ENCODE measurements at places on chromosomes 2 and 18.

DNA sequence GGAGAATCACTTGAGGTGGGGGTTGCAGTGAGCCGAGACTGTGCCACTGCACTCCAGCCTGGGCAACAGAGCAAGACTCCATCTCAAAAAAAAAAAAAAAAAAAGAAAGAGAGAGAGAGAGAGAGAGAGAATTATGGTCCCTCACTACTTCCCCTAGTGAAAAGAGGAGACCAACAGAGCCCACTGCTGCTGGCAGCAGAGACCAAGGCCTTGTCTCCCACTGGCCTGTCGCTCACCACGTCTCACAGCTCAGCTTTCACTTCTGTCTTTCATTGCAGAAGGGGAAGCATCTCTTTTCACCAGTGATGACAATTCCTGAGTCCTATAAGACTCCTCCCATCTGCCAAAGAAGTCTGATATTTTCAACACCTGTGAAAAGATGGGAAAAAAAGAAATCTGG, 81.3 kb downstream of the CLHC1 start:
- no peak for DNase-seq

DNA sequence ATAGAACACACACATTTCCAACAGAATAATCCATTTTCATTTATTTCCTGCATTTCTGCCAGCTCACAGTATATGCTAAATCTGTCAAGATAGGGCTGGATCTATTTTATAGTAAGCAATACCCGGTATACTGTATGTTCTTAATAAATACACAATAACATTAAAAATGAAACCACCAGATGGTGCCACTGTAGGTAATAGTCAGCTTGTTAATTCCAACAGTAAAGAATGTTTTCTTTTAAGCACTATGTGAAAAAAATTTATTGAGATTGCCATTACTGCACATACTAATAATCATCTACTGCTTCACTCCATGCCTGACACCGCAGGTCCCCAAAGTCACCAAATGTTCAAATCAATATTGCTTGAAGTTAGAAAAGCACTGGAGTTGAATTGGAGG, 131.5 kb upstream of the PGAP1 start:
- no peak for DNase-seq

- DNase-seq = no peak
Measured at GRCh38 chr2:161710131-161710915, 86.1 kb downstream of the SLC4A10 start.

- DNase-seq = no peak
Measured at GRCh38 chr2:74779587-74780135, 54.3 kb upstream of the HK2 start.

- DNase-seq = no peak
Measured at GRCh38 chr2:96895746-96896651, 26.1 kb upstream of the SEMA4C start.

GRCh38 chr2:29462293-29462692, 347.1 kb downstream of the CLIP4 start:
- no peak for DNase-seq

GRCh38 chr2:9750224-9751215, 92.8 kb upstream of the TAF1B start:
- DNase-seq = no peak

GRCh38 chr18:75858754-75859153, 431.3 kb upstream of the SMIM21 start:
- DNase-seq = no peak

DNA sequence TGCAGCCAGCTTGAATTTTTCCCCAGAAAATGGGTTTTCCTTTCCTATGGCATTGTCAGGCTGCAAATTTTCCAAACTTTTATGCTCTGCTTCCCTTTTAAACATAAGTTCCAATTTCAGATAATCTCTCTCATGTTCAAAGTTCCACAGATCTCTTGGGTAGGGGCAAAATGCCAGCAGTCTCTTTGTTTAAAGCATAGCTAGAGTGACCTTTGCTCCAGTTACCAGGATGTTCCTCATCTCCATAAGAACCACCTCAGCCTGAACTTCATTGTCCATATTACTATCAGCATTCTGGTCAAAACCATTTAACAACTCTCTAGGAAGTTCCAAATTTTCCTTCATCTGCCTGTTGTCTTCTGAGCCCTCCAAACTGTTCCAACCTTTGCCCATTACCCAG, 68.3 kb downstream of the SGPP2 start:
- DNase-seq = no peak

DNA sequence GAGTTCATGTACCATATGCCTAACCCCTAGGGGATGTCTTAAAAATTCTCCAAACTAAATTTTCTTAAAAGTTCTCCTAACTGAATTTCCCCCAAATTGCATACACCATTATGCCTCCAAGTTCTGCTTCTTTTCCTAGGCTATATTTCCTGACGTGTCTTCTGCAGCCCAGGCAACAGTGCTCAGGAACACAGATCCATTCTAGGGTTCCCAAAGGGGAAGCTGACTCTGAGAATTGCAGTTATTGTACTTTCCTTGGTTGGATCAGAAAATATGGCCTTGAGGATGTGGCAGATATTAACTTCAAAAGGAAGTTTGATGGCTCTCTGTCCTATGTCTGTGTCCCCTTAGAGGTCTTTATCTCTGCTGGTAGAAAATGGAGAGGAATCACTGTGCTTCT, 124.3 kb downstream of the TMEM17 start:
- no peak for DNase-seq

- DNase-seq = peak; percentile 60
Measured at GRCh38 chr2:9799011-9799596, 44.2 kb upstream of the TAF1B start.

DNA sequence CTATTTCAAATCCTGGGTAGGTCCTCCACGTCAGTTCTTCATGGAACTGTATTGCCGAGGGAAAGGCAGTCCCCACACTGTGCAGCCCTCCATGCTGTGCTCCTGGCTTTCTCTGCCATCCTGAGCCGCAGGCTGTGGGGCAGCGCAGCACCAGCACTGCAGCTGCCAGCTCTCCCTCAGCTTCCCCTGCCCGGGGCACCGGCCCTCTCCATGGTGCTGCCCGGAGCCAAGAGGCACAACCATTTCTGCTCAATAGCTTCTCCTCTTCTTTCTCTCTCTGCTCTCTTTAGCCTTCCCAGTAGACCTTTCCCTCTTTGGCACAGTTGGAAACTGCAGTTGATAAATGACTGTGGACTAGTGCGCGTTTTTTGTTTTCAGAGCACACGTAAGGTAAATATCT, 12.1 kb downstream of the ANKRD23 start:
- no peak for DNase-seq

- DNase-seq = no peak
Measured at GRCh38 chr2:191656391-191656790, 21.5 kb upstream of the NABP1 start.

GRCh38 chr18:3608488-3608887, 158.5 kb downstream of the TGIF1 start:
- no peak for DNase-seq

DNA sequence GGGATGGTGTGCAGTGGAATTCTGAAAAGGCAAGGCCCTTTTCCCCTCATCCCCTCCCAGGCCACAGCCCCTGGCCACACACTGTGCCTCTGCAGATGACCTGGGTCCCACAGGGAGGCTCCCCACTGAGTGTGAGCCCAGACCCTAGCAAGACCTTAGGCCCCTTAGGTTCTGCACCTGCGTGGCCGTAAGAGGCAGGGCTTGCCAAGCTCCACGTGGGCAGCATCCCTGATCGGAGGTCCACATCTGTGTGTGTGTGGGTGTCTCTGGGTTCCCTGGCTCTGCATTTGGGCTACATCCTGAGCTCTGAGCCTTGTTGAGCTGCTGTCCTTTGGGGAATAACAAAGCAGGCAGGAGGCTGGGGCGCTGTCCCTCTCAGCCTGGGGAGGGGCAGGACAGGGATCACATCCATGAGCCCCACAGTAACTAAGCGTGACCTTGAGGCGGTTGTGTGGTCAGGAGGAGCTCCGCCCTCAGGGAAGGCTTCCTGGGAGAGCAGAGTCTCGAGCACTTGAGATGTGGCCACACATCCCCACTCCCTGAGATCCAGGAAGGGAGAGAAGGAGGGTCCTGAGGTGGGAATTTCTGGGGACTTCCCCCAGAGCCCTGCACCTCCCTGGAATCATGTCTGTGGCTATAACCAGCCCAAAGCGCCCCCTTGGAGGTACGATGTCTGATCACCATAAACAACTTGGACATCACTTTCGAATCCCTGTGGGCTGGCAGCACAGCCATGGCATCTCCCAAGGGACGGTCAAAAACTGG, 84.8 kb downstream of the STPG4 start:
- no peak for DNase-seq

DNA sequence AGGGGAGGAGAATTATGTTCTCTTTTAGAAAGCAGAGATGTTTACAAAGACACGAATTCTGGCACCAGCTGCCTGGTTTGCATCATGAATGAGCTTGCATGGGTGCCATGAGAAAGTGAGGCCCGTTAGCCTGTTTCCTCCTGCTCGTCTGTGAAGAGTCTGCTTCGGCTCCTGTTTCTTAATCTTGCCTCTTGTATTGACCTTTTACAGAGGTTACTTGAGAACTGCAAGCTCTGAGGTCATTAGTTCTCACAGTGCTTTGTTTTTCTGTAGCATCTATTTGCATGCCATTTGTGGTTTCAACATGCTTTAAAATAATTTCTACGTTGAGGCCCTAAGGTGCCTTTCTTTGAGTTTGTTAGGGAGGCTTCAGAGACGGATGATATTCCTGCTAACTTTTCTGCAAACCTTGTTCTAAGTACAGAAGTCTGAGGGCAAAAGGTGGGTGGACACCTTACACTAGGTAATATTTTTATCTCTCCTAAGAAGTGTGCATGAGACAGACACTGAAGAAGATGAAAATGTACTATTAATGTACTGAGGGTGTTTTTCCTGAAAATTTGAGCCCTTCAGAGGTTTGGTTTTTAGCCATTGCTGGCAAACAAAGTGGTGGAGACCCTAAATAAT, 53.4 kb upstream of the LINC00305 start:
- DNase-seq = no peak
